Amniotic stem cell (primary cell): ENCODE measurements at places on chromosomes 4 and X.

GRCh38 chr4:84879651-84880200 lies 86.8 kb downstream of the WDFY3 start:
- DNase-seq = no peak

DNA sequence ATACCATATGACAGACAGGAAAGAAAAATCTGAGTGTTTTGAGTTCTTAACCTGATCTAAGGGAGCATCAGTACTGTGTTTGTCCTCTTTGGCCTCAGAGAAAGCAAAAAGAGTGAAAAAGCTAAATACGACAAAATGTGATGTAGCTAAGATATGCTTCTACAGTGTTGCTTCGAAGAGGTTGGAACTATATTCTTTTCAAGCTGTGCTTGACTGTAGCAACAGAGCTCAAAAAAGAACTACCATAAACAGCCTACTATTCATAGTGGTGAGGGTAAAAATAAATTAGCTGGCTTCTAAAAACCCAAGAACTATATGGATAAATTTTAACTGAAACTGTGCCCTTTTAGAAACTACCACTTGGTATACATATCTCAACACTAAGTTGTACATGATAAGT lies 881.8 kb upstream of the PCDH10 start:
- no peak for DNase-seq

GRCh38 chr4:2871911-2872310 lies 28.3 kb downstream of the ADD1 start:
- DNase-seq = no peak

GRCh38 chrX:48989483-48989882 lies 12.6 kb downstream of the GRIPAP1 start:
- DNase-seq = no peak

DNA sequence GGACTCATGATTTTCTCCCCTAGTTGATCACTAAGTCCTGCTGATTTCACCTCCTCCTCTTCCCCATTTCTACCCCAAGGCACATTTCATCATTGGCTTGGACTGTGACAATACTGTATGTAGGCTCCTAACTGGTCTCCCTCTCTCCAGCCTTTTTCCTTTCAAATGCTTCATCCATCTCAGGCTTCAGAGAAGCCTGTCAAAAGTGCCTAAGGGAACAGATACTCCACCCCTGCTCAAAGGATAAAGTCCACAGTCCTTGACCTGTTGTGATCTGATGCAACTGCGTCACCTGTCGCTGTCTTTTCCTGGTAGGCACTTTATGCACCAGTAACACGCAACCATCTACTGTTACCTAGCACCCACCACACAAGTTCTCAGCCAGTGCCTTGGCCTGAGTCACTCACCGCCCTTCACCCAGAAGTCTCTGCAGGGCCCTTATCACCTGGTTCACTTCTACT lies 12.8 kb downstream of the SCARB2 start:
- DNase-seq = no peak

GRCh38 chr4:58491620-58492019 lies 1381.4 kb upstream of the IGFBP7 start:
- no peak for DNase-seq

- DNase-seq = no peak
Observed at GRCh38 chr4:36351082-36351666, 69.8 kb downstream of the DTHD1 start.

GRCh38 chr4:62271107-62271506 lies 1071.0 kb downstream of the ADGRL3 start:
- DNase-seq = no peak

- no peak for DNase-seq
Observed at GRCh38 chr4:80006935-80007744, 65.9 kb downstream of the ANTXR2 start.

DNA sequence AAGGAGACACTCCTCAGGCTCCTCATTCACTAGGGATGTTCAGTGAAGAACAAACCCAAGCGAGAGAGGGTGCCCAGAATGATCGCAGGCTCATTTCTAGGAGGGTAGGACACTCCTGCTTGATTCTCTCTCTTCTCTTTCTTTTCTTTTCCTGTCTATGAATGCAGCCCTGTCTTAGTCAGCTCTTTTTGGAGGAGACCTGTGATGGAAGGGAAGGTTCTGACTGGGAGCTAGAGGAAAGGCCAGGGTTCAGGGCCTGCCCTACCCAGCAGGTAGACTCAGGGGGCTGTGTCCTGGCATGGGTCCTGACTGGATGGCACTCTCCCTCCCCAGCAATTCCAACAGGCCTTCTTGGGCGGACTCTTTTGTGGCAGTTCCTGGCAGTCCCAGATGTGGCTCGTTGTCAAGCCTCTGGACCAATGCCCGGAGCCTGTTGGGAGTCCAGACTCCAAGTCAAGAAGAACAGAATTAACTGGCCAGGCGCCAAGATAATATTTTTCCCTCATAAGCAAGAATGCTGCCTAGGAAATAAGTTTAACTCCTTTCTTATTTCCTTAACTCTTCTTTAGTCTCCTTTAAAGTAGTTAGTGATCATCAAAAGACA lies 139.4 kb upstream of the SCML1 start:
- DNase-seq = no peak

GRCh38 chr4:163598028-163598427 lies 103.5 kb downstream of the TMA16 start:
- no peak for DNase-seq

GRCh38 chrX:47179928-47180255 lies 13.7 kb upstream of the UBA1 start:
- no peak for DNase-seq

DNA sequence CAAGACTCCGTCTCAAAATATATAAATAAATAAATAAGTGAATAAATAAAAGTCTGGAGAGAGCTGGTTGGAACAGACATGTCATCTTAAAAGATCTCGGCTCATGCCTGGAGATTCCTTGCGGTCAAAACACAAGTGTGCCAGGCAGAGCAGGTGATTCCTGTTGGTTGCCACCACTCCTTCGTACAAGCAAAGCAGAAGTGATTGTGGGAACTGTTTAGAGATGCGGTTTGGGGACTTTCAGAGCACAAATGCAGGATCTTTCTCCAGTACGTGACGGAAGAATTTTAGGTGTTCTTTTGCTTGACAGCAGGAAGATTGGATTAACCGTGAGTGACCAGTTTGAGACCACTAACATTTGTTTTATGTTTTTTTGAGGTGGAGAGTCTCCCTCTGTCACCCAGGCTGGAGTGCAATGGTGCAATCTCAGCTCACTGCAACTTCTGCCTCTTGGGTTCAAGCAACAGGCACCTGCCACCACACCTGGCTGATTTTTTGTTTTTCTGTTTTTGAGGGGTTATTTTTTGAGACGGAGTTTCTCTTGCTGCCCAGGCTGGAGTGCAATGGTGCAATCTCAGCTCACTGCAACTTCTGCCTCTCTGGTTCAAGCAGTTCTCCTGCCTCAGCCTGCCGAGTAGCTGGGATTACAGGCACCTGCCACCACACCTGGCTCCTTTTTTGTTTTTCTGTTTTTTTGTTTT lies 2.8 kb upstream of the CRLF2 start:
- no peak for DNase-seq

DNA sequence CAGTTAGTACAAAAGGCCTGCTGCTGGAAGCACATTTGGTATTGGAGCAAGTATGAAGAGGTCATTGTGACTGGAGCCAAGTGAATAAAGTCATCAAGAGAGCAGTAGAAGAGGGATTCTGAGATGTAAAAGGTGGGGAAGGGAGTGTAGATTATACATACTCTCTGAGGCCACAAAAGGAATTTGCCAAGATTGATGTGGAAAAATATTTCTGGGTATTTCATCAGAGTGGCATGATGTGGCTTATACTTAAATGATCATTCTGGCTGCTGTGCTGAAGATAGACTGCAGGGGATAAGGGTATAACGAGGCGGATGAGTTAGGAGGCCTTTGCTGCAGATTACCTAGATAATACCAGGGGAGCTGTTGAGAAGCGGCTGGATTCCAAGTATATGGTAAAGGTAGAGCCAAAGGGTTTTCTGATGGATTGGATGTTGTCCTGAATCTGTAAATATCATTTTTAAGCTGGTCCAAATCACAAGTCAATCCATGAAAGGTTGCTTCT lies 231.8 kb upstream of the AGA start:
- no peak for DNase-seq

GRCh38 chrX:123408821-123409737 lies 225.0 kb downstream of the GRIA3 start:
- DNase-seq = no peak

GRCh38 chr4:2803624-2804448 lies 11.0 kb downstream of the SH3BP2 start:
- no peak for DNase-seq

GRCh38 chrX:134443020-134443419 lies 16.9 kb upstream of the HPRT1 start:
- DNase-seq = no peak

- no peak for DNase-seq
Observed at GRCh38 chr4:93029769-93030168, 726.0 kb downstream of the GRID2 start.

DNA sequence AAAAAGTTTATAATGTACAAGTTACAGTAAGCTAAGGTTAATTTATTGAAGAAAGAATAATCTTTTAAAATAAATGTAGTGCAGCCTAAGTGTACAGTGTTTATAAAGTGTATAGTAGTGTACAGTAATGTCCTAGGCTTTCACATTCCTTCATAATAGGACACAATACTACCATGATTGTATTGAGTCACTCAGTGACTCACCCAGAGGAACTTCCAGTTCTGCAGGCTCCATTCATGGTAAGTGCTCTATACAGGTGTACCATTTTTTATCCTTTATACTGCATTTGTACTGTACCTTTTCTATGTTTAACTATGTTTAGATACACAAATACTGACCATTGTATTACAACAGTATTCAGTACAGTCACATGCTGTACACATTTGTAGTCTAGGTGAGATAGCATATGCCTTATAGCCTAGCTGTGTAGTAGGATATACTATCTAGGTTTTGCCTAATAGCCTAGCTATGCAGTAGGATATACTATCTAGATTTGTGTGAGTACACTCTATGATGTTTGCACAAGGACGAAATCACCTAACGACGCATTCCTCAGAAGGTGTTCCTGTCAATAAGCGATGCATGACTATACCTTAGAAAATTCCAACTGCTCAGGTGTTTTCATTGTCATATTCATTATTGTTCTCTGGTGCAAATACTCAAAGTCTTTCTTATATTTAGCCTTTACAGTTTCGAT lies 5.5 kb upstream of the TMEM255A start:
- no peak for DNase-seq

GRCh38 chr4:127791391-127791790 lies 9.3 kb downstream of the HSPA4L start:
- DNase-seq = no peak

DNA sequence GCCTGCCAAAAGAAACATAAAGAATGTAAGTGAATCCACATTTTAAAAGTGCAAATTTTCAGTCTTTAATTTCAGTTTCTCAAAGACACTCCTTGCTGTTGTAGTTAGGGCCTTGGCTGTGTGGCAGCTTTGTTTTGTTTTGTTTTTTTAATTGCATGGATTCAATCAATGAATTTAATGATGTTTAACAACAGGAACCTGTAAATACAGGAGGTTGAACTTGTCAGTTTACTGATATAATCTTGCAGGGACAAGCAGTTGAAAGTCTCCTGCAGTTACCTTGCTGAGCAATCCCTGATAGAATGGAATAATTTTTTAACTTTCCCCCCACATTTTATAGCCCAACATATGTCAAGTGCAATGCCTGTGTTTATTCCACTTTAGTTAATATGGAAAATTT lies 528.3 kb upstream of the PCDH7 start:
- DNase-seq = no peak

- DNase-seq = no peak
Observed at GRCh38 chr4:130172156-130172555, 1076.2 kb downstream of the C4orf33 start.

DNA sequence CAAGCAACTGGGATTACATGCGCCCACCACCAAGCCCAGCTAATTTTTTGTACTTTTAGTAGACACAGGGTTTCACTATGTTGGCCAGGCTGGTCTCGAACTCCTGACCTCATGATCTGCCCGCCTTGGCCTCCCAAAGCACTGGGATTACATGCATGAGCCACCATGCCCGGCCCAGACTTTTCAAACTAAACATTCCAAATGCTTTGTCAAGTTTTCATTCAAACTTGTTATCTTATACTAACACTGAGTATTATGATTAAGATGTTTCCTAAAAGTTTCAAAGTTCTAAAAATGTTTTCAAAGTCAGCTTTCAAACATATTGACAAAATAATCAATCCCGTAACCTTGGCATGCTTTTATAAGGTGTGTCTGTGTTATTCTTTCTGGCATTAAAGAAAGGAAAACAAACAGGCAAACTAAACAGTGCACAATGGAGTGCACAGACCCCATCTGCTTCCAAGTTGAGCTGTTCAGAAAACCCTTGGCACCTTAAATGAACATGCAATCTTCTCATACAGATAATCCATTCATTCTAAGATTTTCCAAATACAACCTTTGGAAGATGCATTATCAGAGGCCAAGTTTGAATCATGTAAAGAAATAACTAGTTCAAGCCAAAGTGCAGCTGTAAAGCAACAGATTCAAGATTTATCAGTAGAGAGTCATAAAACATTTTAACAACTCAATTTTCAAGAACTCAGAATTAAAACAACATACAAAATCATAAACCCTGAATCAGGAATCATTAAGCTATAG lies 49.1 kb downstream of the ABCG2 start:
- DNase-seq = no peak

DNA sequence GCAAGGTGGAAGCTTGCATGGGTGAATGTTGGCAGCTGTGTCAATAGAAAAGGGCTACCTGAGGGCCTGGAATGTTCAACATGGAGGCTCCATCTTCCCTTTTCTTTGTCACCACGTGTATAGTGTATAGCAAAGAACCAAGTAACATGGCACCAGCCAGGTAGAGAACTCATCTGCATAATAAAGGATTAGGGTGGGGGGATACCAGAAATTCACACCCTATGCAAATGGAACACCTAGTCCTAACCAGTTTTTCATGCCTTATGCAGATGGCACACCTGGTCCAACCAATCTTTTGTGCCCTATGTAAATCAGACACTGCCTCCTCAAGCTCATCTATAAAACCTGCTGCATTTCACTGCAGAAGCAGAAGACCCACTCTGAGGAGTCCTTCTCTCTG lies 169.6 kb upstream of the GLRA2 start:
- DNase-seq = no peak

DNA sequence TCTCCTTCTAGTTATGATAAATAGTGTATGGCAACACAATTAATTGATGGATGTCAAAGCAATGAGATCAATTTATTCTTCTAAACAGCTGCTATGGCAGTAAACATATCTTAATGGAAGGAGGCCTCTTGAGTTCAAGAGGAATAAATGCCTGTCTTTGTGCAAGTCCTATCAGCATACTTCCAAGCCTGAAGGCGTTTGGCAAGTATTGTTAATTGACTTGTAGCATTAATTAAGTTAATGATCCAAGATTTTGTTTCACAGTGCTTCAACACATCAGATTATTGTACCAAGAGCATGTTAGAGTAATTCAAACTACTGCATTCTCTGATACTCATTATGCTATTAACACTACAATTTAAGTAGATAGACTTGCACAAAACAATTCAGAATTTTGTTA lies 144.8 kb downstream of the FAT4 start:
- DNase-seq = no peak

GRCh38 chrX:128891554-128891953 lies 631.7 kb downstream of the SMARCA1 start:
- no peak for DNase-seq

DNA sequence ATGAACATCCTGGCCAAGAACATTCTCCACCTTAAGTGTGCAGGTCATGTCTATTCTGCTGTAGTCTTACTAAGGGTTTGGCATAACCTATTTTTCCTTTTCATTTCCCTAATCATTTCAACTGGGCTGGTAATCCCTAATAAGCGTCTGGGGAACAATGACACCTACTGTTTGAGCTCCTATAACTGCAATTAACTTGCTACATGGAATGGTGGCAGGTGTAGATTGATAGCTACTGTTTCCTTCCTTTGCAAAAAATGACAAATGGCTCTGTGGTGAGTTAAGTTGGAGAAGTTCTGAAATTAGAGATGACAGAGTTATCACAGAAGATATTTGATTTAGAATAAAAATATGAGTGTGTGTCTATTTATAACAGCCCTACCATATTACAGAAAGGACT lies 104.5 kb upstream of the NAP1L5 start:
- no peak for DNase-seq
